ENCODE measurements at places on chromosomes 4 and X.

DNA sequence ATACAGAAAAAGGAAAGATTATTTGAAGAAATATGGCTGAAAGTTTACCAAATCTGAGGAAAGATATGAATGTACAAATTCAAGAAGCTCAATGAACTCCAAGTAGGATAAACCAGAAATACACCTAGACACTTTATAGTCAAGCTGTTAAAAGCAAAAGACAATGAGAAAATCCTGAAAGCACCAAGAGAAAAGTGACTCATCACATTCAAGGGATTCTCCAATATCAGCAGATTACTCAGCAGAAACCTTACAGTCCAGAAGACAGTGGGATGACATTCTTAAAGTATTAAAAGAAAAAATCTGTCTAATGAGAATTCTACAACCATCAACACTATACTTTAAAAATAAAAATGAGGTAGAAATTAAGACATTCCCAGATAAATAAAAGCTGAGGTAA, 223.8 kb upstream of the ZCCHC13 start:
- no peak for DNase-seq

DNA sequence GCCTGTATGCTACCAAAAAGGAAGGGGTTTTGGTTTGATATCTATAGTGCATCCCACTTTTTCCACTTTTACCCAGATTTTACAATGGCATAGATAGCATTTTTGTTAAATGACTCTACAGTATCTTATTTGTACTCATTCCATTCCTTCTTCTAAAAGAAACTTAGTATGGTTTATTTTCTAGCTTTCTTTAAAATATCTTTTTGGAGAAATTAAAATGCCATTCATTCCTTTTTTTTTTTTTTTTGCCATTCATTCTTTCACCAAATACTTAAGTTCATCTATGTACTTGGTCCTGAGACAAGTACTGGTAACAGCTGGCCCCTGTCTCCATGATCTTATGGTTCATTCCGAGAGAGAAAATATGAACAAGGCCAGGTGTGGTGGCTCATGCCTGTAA, 49.1 kb downstream of the MID1 start:
- DNase-seq = no peak

GRCh38 chrX:39309018-39309635, 507.9 kb downstream of the MID1IP1 start:
- no peak for DNase-seq

DNA sequence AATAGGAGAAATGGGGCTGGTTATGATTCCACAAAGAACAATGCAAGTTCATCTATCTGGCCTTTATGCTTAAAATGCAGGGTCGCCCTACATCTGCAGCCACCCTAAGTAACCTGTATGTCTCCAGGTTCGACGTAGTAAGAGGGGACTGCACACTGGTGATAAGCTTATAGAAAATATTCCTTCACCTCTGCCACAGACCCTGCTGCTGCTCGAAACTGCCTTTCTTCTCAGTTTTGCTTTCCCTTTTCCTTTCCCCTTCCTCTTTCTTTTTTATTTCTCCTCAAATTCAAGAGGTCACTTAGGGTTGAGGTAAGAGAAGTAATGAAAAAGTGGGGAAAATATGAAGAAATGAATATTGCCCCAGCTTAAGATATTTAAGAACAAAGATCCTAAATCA, 123.5 kb downstream of the DCHS2 start:
- no peak for DNase-seq

- no peak for DNase-seq
These were observed 55.7 kb upstream of the PPARGC1A start for GRCh38 chr4:23945451-23946017.

- no peak for DNase-seq
These were observed 687.0 kb upstream of the EPHA5 start for GRCh38 chr4:66357316-66357715.

- DNase-seq = no peak
These were observed 70.5 kb upstream of the ESX1 start for GRCh38 chrX:104325213-104325585.

DNA sequence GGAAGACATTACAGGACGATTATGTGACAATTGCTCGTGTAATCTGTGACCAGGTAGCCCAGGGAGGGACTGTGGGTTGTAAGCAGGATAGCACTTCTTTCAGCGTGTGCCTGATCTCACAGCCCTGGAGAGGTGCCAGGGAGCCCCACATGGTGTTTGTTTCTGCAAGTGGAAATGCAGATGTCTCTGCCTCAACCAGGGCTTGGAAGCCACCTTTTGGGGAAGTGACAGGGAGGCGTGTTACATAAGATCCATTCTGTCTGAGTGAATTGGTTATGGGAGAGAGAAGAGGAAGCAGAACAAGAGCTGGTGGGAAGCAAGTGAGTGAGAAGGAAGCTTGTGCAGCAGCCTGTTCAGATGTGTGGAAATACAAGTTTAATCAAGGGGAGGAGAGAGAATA, 104.5 kb upstream of the GATB start:
- peak; percentile 91 for DNase-seq
